ENCODE measurements at places on chromosomes 1 and 21. TPM values are rescaled to one million over a fixed set of nuclear protein-coding genes. Genes with fewer than 3 reads are reported as not detected.

The NR5A2 gene
- 0.03 TPM for total RNA-seq

GRCh38 chr1:213186168-213186567 lies 135.1 kb downstream of the RPS6KC1 start:
- no peaks in the 10 kb centered on the region for H3K4me1 ChIP-seq
- H3K27me3 ChIP-seq = no peaks in the 10 kb centered on the region
- no peak overlapping the region for H3K27ac ChIP-seq
- H3K36me3 ChIP-seq = no peaks in the 10 kb centered on the region

The YY1AP1 gene
- total RNA-seq = 46.5 TPM

DNA sequence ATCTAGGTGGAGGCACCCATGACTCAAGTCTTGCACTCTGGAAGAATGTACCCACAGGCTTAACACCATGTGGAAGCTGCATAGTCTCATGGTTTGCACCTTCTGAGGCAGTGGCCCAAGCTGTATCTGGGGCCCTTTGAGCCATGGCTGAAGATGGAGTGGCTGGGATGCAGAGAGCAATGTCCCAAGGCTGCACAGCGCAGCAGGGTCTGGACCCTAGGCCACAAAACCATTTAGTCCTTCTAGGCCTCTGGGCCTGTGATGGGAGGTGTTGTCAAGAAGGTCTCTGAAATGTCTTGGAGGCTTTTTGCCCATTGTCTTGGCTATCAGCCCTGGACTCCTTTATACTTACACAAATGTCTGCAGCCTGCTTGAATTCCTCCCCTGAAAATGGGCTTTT lies 21.4 kb upstream of the FCRL3 start:
- no peak for DNase-seq
- no peaks in the 10 kb centered on the region for H3K4me1 ChIP-seq
- no peaks in the 10 kb centered on the region for H3K27me3 ChIP-seq
- H3K4me3 ChIP-seq = no peak overlapping the region

DNA sequence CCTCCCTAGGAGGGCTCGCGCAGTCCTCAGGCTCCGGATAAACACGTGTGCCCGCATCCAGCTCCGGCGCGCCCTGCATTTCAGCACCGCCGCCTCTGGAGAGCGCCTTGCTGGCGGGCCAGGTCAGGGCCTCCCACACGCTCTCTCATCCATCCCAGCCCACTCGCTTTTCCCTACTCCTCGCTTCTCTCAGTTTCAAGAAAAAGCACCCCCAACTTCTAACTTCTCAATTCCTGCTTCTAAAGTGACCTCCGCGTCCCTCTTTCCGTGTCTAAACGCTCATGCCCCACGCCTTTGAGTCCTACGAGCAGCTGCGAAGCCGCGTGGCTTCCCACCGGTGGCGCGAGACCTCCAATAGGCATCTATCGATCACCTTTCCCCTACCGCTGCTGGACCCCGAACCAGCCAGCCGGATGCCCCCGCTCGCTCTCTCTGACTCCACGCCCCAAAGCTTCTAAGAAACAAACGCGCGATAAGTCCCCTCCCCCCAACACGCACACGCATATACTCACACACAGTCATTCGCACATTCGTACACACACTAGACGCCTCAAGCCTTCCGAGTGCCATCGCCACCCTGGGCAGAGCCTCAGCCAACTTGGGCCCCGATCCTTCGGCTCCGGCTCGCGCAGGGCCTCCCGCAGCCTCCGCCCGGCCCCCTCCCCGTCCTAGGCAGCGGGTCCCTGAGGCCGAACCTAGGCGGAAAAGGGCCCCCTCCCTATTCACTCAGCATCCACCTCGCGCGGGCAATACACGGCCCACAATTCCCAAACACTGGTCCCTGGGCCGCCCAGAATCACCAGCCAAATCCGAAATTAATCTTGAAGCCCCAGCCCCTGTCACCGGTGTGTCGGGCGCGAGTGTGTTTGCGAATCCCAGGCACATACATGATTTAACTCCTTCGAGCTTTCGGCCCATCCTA lies 1.1 kb downstream of the NMNAT2 start:
- DNase-seq = peak; percentile 57
- H3K27me3 ChIP-seq = peaks cover 51% of the 10 kb centered on the region
- no peak overlapping the region for H3K27ac ChIP-seq
- H3K4me1 ChIP-seq = peaks cover 7% of the 10 kb centered on the region
- H3K4me3 ChIP-seq = no peak overlapping the region

DNA sequence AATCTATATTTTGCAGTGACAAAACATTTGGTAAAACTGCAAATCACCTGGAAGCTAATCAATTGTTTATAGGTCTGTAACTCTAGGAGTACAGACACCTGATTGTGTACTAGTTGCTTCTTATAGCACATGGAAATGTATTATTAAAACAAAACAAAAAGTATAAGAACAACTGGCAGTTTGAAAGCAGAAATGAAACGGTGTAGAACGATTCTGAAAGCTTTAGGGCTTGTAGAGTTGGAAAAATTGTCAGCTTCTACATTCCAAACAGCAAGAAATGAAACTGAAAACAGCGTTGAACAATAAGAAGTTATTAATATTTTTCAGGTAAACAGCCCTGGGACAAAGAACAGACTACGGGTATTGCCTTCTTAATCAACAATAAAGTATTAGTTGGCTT lies 273.3 kb downstream of the OLFM3 start:
- H3K27me3 ChIP-seq = no peaks in the 10 kb centered on the region
- no peaks in the 10 kb centered on the region for H3K4me1 ChIP-seq
- no peaks in the 10 kb centered on the region for H3K36me3 ChIP-seq
- no peak overlapping the region for H3K4me3 ChIP-seq
- DNase-seq = no peak

GRCh38 chr1:6245869-6246496 lies 2.0 kb downstream of the HES3 start:
- peaks cover 82% of the 10 kb centered on the region for H3K27me3 ChIP-seq
- peaks cover 14% of the 10 kb centered on the region for H3K4me1 ChIP-seq
- no peaks in the 10 kb centered on the region for H3K36me3 ChIP-seq
- DNase-seq = no peak
- no peak overlapping the region for H3K27ac ChIP-seq

DNA sequence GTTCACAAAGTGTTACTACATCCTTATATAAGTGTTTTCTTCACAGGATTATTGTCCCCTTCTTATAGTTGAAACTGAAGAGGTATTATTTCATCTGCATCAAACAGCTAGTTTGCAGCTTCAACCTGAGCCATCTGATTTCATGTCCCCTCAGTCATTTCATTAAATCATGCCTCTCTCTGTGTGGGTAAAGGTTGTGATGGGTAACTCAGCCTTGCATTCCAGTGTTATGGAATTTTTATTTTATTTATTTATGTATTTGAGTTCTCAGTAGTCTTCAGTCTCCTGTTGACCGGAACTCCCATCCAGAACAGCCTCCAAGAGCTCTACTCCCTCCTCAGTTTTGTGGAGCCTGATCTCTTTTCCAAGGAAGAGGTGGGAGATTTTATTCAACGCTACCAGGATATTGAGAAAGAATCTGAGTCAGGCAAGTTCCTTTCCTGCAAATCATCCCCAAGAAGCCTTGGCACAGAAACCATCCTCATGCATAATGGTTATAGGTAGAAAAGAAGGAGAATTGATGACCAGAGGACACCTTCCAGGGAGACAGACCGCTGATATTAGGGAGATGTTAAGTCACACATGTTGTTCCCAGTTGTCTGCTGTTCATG lies 21.8 kb downstream of the CHD1L start:
- peaks cover 31% of the 10 kb centered on the region for H3K36me3 ChIP-seq
- no peaks in the 10 kb centered on the region for H3K27me3 ChIP-seq
- H3K4me3 ChIP-seq = no peak overlapping the region
- H3K4me1 ChIP-seq = no peaks in the 10 kb centered on the region

The GALE gene
- 55.4 TPM for total RNA-seq

DNA sequence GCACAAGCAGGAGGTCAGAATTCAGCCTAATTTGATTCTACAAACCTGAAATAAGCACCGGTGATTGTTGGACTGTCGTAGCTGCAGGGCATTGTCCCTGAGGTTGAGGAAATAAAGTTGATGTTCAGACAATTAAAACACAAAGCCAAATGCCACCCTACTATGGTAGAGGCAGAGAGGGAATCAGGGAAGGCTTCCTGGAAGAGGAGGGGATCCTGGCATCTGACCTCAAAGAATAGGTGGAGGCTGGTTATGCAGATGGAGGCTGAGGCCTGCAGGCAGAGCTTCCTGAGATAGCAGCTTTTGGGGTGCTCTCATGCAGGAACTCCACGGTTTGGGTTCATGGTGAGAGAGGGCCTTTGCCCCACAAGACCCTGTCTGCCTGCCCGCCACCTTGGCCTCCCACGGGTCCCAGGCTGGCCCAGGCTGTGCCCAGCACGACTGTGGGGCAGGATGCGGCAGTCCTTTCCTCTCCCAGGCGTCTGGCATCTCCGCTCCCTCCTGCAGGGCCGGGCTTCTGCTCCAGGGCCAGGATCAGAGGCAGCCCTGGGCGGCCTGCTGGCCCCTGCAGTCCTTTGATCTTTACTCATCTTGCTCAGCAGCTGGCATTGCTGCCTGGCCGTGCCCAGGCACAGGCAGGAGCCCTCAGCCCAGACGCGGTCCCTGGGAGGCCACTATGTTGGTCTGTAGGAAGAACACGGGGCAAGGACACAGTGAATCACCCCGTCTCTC lies 134.1 kb upstream of the VAMP3 start:
- no peak for DNase-seq
- peaks cover 25% of the 10 kb centered on the region for H3K27me3 ChIP-seq
- H3K4me1 ChIP-seq = no peaks in the 10 kb centered on the region
- H3K36me3 ChIP-seq = no peaks in the 10 kb centered on the region
- no peak overlapping the region for H3K27ac ChIP-seq

DNA sequence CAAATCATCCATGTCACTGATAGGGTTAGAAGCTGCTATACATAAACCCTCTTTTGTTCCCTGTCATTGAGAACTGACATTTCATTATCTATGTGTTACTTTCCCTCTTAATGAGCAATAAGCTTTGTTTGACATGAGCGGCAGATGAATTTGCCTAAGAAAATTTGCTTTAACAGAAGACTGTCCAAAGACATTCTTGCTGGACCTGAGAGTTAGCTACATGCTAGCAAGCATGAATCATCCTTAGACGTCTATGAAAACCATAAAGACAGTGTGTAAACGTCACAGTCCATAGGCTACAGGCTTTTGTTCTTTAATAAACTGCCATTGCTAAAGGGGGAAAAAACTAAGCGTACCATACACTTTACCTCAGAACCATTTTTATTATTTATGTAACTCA lies 73.1 kb downstream of the TNFSF4 start:
- no peaks in the 10 kb centered on the region for H3K4me1 ChIP-seq
- H3K27me3 ChIP-seq = no peaks in the 10 kb centered on the region
- H3K27ac ChIP-seq = no peak overlapping the region
- no peak for DNase-seq
- no peaks in the 10 kb centered on the region for H3K36me3 ChIP-seq
- no peak overlapping the region for H3K4me3 ChIP-seq

GRCh38 chr1:28860332-28861073 lies 48.5 kb downstream of the OPRD1 start:
- no peaks in the 10 kb centered on the region for H3K36me3 ChIP-seq
- DNase-seq = no peak
- no peaks in the 10 kb centered on the region for H3K27me3 ChIP-seq
- no peaks in the 10 kb centered on the region for H3K4me1 ChIP-seq
- H3K27ac ChIP-seq = no peak overlapping the region

The CRP gene
- not detected for total RNA-seq

The ARHGAP29 gene
- total RNA-seq = 20.5 TPM

DNA sequence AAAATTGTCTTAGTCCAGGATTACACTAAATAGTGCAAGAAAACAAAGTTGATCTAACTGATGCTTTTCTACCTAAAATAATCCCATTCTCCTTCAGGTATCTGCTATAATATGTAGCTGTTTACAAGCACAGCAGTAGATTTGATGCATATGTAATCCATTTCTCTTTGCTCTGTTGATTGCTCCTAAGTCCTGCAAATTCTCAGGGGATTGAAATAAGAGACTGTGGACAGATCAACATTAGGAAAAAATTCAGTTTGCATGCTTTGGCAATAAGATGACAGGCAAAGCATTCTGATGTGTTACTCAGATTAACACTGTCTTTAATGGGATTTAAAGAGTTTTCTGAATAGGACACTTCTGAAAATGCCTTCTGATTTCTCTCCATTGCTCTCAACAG lies 34.7 kb downstream of the RNF11 start:
- no peaks in the 10 kb centered on the region for H3K27me3 ChIP-seq
- no peak overlapping the region for H3K27ac ChIP-seq
- no peak overlapping the region for H3K4me3 ChIP-seq
- peaks cover 62% of the 10 kb centered on the region for H3K36me3 ChIP-seq
- DNase-seq = no peak

GRCh38 chr21:28337315-28337714 lies 655.4 kb downstream of the LTN1 start:
- no peak overlapping the region for H3K27ac ChIP-seq
- H3K4me1 ChIP-seq = no peaks in the 10 kb centered on the region
- no peak for DNase-seq
- no peak overlapping the region for H3K4me3 ChIP-seq

DNA sequence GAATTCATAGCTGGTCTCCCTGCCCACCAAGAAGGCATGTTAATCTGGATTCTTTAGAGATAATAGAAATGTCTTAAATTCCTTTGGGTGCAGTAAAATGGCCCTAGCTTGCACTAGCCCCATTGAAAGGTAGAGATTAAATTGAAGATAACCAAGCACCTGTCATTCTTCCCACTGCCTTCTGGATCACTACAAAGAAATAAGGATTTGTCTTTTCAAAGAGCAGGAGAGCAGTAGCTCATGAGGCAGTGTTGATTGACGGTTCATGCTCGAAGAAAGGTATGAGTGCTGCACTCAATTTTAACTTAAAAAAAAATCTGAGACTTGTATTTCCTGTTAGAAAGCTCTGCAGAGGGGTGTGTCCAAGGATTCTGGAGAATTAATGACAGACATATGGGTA lies 74.9 kb upstream of the F3 start:
- DNase-seq = no peak
- H3K4me3 ChIP-seq = no peak overlapping the region
- no peaks in the 10 kb centered on the region for H3K36me3 ChIP-seq
- no peaks in the 10 kb centered on the region for H3K27me3 ChIP-seq
- H3K27ac ChIP-seq = no peak overlapping the region

The LRRC71 gene
- not detected for total RNA-seq

The SH2D1B gene
- not detected for total RNA-seq

The S100A7A gene
- not detected for total RNA-seq

- peak overlapping the region; percentile 99 for H3K27ac ChIP-seq
- peak overlapping the region; percentile 99 for H3K4me3 ChIP-seq
- peak; percentile 95 for DNase-seq
- H3K27me3 ChIP-seq = no peaks in the 10 kb centered on the region
- H3K4me1 ChIP-seq = peaks cover 47% of the 10 kb centered on the region
- peaks cover 61% of the 10 kb centered on the region for H3K36me3 ChIP-seq
Observed at GRCh38 chr1:160206421-160207117, 1.4 kb downstream of the PEA15 start.

The DSTYK gene
- 10.2 TPM for total RNA-seq

The CCDC185 gene
- total RNA-seq = not detected

- no peak overlapping the region for H3K27ac ChIP-seq
- no peaks in the 10 kb centered on the region for H3K36me3 ChIP-seq
- no peak for DNase-seq
- H3K4me3 ChIP-seq = no peak overlapping the region
- no peaks in the 10 kb centered on the region for H3K4me1 ChIP-seq
Observed at GRCh38 chr1:48753293-48753692, 23.4 kb downstream of the BEND5 start.
